ENCODE measurements at places on chromosomes 3 and 15.

DNA sequence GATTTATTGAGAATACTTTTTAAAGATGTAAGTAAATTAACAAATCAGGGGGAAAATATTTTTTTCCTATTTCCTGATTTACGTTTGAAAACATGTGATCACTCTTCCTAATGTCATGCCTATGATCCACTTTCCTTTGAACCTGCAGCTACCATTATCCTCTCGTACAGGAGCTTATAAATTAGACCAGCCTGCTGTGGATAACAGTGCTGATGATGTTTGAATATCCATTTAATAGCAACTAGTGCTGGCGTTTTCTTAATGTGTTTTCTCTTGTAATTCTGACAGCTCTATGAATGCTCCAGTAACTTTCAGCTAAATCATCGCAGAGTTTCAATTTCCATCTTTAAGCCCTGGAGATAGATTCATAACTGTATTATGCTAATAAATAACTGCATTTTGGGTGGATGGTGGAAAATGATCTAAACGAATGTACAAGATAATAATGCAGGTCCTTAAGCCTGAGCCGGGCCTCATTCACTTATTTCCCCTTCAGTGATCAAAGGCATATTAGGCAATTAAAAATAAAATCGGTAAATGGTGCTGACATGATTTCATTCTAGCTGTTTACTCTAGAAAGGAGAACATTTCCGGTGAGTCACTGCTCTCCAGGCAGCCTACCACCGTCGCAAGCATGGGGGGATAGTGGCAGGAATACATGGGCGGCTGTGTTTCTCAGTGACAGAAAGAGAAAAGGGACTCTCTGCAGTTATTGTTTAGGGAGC lies 58.5 kb upstream of the SLC24A5 start:
- DNase-seq = no peak

DNA sequence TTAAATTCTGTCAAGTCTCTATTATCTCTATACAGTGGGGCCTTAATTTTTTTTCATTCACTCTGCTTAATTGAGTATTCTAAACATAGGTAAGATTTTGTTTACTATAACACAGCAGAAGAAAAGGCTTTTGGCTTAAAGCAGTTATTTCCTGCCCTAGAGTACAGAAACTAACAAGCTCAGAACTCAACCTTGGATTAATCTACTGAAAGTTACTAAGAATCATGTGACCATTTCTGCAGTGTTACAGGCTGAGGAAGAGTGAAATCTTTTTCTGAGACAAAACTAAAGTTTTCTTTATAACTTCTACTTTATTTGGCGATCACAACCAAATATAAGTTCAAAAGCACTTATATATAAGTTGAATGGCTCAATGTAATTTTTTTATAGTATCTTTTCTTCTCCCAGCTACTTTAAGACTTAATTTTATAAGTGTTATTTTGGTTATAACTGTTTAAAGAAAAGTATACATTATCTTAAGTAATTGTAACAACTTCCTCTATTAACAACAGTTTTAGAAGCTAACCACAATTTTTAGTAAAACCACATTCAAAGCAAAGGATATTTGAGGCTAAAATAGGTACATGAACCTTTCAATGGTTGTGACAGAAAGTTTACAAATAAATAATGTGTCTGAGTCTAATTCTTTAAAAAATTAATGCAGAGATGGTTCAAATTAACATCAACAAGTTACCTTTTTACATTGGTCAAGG lies 240.6 kb upstream of the NAALADL2 start:
- no peak for DNase-seq

DNA sequence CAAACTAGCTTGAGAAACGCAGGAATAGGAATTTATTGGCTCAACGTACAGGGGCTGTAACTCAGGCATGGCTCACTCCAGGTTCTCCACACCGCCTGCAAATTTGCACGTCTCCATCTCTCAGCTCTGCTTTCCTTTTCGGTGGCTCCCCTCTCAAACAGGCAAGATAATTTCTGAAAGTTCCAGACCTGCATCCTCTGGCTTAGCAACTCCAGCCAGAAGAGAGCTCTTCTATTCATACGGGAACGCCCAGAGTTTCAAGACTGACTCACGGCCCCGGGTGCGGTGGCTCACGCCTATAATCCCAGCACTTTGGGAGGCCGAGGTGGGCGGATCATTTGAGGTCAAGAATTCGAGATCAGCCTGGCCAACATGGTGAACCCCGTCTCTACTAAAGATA lies 139.7 kb upstream of the BNIP2 start:
- no peak for DNase-seq

DNA sequence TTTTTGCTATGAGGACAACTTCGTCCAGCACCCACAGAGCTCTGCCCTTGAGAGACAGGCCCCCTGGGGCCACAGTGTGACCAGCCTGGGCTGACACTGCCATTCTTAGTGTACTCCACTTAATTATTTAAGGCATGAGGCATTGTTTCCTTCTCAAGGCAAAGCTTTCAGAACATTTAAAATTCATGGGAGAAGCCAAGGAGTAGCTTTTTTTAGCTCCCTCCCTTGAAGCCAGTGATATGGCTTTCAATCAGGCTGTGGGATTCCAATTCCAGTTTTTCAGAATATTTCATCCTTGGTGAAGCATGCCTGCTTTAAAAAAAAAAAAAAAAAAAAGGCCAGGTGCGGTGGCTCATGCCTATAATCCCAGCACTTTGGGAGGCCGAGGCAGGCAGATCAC lies 21.3 kb downstream of the HOMER2 start:
- no peak for DNase-seq

DNA sequence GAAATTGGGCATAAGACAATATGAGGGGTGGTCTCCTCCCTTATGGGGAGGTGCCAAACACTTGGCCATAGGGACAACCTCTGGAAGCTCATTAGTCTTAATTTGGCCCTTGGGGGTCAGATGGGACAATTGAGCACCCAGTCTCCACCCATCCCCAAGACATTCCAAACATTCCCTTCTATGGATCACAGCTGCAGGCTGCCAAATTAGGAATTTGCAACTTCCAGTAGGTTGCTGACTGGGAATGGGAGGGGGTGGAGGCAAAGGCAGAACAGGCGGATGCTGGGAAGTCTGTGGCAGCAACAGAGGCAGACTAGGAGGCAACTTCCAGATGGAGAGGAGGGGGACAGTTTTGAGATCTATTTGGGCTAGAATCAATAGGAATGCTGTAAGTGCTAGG lies 1.4 kb upstream of the PDHB start:
- no peak for DNase-seq

DNA sequence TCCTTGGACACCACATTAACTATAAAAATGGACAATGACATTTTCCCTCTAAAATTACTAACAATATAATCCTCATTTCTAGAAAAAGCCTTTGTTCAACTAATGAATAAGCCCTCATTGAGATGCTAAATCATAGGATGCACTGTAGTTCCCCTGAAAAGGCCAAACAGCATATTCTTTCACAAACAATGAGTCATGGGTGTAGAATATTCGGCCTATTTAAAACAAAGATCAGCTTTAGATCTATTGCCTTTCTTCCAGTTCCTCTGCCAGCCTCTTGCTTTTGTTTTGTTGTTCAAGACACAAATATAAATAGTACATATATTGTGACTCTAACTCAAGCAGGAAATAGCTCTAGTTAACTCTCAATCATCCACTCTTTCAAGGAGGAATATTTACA lies 82.5 kb downstream of the ADAM10 start:
- DNase-seq = no peak

DNA sequence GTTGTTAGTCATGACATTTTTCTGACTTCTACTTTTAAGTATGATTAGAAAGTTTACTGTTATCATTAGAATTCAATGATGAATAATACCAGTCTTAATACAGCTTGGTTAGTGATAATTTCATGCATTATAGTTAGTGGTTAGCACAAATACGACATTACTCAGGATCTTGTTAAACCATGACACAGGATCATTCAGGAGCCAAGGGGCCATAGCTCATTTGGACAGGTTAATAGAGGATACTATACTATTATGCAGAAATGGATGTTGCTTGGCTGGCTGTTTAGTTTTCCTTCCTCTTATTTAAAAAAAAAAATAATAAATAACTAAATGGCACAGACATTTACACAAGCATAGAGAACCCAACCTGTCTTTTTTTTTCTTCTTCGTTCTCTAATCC lies 55.5 kb downstream of the NSUN3 start:
- DNase-seq = no peak

DNA sequence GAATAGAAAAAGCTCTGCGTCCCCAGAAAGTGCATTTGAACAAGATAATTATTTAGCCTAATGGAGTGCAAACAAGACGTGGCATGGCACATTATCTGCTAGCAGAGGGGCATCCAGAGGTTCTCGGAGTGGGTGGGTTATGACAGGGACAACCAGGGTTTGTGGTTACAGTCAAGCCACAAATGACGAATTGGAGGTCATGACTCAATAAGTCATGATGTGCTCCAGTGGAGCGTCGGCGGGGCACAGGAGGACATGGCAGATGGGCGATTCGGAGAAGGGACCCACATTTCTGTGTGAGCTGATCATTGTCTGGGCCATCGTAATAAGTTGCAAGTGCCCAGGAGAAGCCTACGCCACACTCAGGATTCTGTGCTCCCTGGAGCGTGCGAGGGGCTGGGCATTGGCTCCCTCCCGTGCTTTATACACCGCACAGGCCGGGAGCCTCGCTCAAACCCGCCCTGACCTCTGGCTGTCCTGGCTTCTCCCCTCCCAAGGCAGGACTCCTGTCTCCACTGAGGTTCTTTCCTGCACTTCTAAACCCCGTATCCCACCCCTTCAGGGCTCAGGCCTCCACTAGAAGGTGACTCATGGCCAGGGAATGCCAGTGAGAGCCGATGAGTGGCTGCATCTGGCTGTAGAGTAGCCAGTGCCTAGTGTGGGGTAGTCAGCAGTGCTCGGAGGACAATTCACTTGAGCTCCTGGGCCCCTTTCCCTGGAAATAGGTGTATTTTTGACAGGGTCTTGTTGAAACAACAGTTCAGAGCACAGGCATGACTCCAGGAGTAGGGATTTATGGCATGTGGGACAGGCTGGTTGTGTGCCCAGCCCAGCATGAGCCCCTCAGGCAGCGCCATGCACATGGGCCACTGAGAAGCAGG lies 67.4 kb downstream of the GRIP2 start:
- no peak for DNase-seq

- no peak for DNase-seq
These were observed 31.8 kb downstream of the USF3 start for GRCh38 chr3:113664523-113665094.

GRCh38 chr3:186380622-186381380 lies 18.8 kb upstream of the DGKG start:
- no peak for DNase-seq

DNA sequence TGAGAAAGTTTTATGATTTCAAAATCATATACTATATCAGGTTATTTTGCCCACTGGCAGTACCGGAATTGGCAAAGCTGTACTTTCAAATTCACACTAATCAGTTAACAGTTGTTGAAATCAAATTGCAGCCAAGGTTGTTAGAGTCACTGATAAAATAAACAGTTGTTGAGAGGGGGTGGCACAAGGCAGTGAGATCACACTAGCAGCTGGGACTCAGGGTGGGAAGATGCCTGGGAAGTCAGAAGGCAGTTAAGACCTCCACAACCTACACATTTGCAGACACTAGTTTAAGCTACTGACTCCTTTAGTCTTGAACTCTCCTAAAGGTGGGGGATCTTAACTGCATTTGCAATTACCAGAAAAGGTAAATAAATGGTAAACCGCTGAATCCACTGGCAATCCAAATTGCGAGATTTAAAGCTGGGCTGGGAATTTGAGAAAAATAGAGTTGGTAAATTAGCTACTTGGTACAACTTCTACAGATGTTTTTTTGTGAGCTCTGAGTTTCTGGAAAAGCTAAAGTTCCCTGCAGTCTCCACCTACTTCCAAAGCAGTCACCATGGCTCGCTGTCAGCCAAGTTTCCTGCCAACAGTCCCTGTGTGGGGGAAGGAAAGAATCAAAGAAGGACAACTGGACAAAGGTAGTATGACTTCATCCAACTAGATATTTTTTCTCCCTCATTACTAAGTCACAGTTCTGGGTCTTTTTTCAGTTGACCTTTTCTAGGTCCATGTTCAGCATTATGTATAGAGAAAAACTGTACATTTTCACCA lies 105.7 kb downstream of the ZNF385D start:
- DNase-seq = no peak

GRCh38 chr3:33037471-33037870 lies 59.5 kb downstream of the GLB1 start:
- no peak for DNase-seq

DNA sequence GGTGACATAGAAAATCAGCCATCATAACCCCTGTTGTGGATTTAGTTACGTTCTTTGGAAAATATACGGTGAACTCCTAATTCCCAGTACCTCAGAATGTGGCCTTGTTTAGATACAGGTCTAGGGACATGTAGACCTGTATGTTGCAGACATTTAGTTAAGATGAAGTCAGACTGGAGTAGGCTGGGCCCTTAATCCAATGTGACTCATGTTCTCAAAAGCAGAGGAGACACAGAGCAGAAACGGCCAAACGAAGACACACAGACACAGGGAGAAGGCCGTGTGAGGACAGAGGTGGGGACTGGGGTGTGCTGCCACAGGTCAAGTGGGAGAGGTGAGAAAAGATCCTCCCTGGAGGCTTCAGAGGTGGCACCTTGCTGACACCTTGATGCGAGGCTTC lies 119.0 kb upstream of the PROK2 start:
- DNase-seq = no peak

DNA sequence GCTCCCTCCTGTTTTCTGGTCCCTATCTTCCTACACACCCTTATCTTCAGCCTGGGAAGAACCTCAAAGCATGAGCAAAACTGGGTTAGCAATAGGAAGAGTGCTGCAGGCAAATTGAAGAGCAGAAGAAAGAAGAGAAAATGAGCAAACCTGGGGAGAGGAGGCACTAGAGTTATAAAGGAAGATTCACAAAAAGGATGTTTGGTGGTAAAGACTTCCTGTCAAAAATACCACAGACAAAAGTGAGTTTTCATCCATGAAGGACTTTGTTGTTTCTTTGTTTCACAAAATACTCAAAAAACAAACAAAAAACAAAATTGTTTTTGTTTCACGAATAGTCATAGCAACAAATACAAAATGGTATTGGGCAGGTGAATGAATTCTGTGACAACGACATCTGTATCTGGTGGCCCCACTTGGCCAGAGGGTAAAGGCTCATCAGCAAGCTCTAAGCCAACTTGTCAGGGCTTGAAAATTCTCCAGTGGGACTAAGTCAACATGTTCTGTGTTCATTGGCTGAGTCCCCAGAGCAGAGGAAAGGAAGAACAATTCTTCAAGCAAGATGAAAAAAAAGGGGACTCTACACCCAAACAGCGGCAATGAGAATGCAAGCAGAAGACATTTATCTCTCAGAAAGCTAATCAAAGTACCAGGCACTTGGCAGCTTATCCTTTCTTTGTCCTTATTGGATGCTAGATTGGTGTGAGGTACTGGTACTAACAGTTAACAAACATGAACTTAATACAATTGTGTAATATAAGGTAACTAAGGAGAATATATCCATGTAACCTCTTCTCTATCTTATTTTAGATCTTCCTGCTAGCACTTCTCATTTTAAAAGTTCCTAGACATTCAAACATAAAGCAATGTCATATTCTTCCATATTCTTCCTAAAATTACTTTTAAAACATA lies 9.7 kb downstream of the ATP8B4 start:
- no peak for DNase-seq

- DNase-seq = no peak
These were observed 8.8 kb downstream of the NEK10 start for GRCh38 chr3:27360113-27361078.
